Naive thymus-derived CD8-positive, alpha-beta T cell (primary cell): ENCODE measurements at places on chromosomes 16 and 17. TPM values are rescaled to one million over a fixed set of nuclear protein-coding genes. Genes with fewer than 3 reads are reported as not detected.
A peak's percentile ranks its signal among the peaks of the same experiment; 100 is the strongest.

DNA sequence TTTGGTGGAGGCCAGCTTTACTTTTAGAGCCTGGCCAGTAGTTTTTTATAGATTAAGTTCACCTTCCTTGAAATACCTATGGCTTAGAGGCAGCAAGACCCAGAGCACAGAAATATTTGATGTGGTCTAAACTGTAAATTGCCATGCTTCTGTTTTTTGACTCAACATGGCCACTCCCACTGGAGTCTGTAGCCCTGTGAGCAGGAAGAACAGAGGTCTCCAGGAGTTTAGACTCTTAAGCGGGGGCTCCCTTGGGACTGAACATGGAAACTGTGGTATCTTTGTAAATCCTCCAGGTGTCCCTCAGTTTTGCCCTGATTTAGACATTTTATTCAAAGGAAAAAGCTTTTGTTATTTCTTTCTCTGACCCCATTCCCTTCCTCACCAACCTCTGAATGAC, 145.6 kb downstream of the FTO start:
- DNase-seq: no peak

- no peak for DNase-seq
These were observed 6.6 kb upstream of the MED11 start for GRCh38 chr17:4724650-4725049.

DNA sequence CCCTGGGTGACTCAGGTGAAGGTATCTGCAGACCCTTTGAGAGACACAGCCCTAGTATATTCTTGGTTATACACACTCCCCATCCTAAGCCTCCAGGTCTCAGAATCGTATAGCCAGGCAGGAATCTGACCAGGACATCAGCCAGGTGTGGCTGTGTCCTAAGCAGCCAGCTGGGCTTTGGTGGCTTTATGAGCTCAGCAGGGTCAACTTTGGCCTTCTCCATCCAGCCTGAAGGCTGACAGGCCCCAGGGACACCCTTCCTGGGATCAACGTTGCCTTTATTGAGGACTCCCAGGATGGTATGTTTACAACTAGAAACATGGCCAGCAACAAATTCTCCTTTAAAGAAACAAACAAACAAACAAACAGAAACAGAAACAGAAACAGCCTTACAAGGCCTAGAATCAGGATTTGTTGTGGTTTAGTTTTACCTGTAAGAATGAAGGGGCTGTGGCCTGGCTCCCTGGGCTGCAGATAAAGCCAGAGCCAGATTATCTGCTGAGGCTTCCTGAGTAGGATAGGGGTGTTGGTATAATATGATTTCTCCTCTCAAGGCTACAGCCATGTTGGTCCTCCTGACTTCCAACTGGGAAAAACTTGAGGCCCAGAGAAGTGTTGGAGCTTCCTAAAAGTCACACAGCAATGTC, 8.5 kb downstream of the KIF19 start:
- DNase-seq: no peak

DNA sequence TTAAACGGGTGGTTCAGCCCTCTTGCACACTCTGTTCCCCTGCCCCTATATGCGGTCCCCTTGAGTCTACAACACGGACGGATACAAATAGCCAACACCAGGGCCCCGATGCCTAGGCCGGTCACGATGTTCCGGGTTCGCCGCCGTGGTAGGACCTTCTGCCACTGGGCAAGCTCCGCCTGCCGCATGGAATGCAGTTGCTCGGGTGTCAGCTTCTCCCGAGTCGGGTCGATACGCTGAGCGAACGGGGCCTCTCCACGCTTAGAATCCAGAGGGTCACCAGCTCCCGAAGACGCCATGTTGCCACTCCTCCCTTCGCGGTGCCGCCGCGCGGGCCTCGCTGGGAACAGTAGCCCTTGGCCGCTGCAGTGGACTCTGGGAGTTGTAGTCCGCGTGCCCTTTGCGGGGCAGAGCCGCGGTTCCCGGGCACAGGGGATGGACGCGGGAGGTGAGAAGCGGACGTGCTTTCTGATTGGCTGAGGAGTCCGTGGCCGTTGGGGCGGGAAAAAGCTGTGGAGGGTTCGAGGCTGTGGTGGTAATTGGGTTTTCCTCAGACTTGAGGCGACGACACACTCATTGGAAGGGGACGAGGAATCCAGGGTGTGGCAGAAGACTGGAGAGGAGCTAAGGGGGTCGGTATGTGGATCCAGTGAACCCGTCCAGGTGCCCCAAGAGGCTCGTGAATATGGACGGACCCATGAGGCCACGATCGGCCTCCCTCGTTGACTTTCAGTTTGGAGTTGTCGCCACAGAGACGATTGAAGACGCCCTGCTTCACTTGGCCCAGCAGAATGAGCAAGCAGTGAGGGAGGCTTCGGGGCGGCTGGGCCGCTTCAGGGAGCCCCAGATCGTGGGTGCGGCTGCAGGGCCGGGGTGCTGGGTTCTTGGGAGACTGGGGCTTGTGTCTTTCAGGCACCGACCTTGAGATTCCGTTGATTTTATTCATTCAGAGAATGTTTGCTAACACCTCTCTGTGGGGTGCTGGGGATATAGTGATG, at the start of the genes CNTD1 and COA3:
Gene CNTD1, plus strand, starts transcription at position 479 of the 998 bp plus-strand sequence. Its CDS starts 207 bp downstream, at position 686.
Gene COA3, minus strand, starts transcription at position 322 of the 998 bp plus-strand sequence. Its CDS starts 23 bp downstream, at position 299.
- DNase-seq: peak; percentile 55

DNA sequence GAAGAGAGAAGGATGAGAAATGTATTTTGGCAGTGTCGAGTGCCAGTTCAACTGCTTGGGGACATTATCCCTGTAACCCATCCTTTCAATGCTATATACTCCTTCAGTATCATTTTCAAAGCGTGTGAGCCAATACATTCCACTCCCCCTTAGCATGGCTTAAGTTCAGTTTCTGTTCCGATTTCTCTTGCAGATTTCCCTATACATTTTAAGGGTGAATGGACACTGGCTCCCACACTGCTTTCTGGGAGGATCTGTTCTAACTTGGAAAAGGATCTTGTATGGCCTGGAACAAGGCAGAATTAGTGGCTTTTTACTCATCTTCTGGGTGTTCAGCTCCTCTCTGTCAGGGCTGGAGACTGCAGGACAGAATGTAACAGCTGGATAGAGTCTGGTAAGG, 333.8 kb downstream of the HAPSTR1 start:
- no peak for DNase-seq

DNA sequence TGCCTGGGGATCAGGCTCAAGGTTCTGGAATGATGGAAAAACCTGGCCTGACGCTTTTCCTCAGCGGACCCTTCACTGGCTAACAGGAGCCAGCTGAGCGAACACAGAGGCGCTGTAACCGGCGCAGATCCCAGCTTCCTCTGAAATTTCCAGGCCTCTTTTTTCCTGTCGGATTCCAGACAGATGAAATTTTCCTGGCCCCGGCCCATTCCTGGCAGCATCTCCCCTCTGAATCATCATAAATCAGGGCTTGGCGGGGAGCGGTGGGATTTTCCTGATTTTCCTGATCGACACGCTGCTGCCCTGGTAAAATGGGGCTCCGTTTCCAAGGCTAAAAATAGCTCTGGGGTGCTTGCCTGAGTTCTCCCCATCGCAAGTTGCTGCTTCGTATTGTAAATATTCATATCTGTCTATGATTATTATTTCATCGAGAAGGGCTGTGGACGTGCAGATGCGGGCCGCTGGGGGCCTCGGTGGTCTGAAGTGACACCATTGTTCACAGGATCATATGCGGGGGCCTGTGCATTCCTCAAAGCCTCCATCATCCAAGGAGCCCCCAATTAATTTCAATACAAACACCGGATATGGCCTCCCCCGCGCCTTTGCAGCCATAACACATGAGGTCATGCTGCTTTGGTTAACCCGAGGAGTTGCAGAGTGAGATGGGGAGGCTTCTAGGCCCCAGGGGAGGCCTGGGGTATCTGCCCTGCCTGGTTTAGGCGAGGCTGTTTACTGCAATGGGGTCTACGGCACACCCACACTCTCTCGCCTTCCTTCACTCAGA, 45.8 kb upstream of the ETV4 start:
- no peak for DNase-seq

- DNase-seq: no peak
These were observed 40.4 kb downstream of the ABAT start for GRCh38 chr16:8714807-8715206.

DNA sequence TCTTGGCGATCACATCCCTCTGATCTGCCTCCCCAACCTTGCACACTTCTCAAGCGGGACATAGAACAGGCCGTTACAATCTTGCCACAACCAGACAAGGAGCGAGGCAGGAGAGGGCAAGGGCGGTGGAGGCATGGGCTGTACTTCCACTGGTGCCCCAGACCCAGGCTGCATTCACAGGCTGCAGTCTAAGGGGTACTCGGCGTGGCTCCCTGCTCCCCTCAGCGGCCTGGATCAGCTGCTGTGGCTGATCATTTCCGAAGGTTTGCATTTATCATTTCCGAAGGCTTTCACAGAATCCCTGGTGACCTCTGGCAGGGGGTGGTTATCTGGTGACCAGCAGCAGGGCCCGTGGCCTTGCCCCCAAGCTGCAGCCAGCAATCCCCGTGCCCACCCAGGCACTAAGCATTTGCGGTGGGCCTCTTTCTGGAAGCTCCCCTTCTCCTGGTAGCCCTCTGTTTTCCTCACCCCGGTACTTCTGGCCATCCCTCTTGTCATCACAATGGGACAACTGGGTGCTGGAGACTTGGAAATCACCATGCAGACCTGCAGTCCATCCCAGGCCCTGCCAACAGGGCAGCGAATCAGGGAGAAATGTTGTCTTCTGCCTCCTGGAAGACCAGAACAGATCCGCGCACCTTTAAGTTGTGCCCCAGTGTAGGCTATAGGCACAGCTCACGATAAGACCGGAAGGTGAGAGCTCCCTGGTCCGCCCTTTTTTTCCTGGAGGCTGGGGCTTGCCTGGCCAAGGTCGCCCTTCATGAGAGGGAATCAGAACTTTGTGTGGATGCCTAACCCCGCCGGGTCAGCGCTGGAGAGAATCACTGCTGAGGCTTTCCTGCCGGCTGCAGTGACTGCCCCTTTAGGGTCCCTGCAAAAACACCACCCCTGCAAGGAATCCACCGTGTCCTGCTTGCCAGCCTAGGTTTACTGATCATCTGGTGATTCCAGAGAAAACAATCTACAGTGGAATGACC, 1739.1 kb downstream of the TP53TG3F start:
- no peak for DNase-seq

The WNK4 gene
- not detected for polyA plus RNA-seq

The C17orf67 gene
- 1.5 TPM for polyA plus RNA-seq

The SGCA gene
- polyA plus RNA-seq: not detected

The CTRB1 gene
- not detected for polyA plus RNA-seq

The ARL5C gene
- not detected for polyA plus RNA-seq
